ENCODE measurements at places on chromosomes 2 and 18. TPM values are rescaled to one million over a fixed set of nuclear protein-coding genes. Genes with fewer than 3 reads are reported as not detected.

ATG16L1 gene
- total RNA-seq, result 24.6 TPM

DNAH6 gene
- 11.5 TPM for total RNA-seq

ZNF519 gene
- 1.4 TPM for total RNA-seq

GRCh38 chr18:25737710-25738311 is 352.6 kb downstream of the SS18 start:
- no peaks in the 10 kb centered on the region for H3K4me1 ChIP-seq
- H3K27me3 ChIP-seq, result no peaks in the 10 kb centered on the region
- no peak overlapping the region for H3K4me3 ChIP-seq
- DNase-seq, result no peak

DNA sequence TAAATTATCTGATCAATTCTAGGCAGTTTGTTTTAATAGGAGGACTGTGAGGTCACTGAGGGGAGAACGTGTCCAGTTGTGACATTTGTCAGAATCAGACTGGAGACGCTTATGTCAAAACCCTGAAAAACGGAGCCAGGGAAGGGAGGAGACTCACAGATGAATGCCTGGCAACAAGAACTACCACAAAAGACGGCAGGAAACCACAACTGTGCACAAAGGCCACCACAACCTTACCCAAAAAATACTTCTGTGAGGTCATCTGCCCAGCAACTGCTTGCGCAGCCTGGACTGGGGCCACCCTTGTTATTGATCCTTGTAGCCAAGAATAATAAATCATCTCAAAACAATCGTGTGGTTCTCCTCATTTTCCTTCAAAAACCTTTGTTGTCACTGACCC is 173.0 kb upstream of the ALKAL2 start:
- H3K4me3 ChIP-seq, result no peak overlapping the region
- no peaks in the 10 kb centered on the region for H3K27me3 ChIP-seq
- H3K27ac ChIP-seq, result no peak overlapping the region
- DNase-seq, result no peak
- H3K4me1 ChIP-seq, result no peaks in the 10 kb centered on the region

- H3K27ac ChIP-seq, result no peak overlapping the region
- H3K4me3 ChIP-seq, result no peak overlapping the region
- H3K4me1 ChIP-seq, result no peaks in the 10 kb centered on the region
These were observed 182.7 kb upstream of the SIX2 start for GRCh38 chr2:45191976-45192375.

GRCh38 chr2:7053650-7054265 is 136.5 kb downstream of the RNF144A start:
- H3K27me3 ChIP-seq, result no peaks in the 10 kb centered on the region
- H3K4me1 ChIP-seq, result no peaks in the 10 kb centered on the region
- no peaks in the 10 kb centered on the region for H3K36me3 ChIP-seq
- H3K27ac ChIP-seq, result no peak overlapping the region

GRCh38 chr2:62672601-62673000 is 32.9 kb upstream of the EHBP1 start:
- no peak overlapping the region for H3K4me3 ChIP-seq
- peak overlapping the region; percentile 26 for H3K27ac ChIP-seq
- no peaks in the 10 kb centered on the region for H3K27me3 ChIP-seq
- no peaks in the 10 kb centered on the region for H3K36me3 ChIP-seq

DNA sequence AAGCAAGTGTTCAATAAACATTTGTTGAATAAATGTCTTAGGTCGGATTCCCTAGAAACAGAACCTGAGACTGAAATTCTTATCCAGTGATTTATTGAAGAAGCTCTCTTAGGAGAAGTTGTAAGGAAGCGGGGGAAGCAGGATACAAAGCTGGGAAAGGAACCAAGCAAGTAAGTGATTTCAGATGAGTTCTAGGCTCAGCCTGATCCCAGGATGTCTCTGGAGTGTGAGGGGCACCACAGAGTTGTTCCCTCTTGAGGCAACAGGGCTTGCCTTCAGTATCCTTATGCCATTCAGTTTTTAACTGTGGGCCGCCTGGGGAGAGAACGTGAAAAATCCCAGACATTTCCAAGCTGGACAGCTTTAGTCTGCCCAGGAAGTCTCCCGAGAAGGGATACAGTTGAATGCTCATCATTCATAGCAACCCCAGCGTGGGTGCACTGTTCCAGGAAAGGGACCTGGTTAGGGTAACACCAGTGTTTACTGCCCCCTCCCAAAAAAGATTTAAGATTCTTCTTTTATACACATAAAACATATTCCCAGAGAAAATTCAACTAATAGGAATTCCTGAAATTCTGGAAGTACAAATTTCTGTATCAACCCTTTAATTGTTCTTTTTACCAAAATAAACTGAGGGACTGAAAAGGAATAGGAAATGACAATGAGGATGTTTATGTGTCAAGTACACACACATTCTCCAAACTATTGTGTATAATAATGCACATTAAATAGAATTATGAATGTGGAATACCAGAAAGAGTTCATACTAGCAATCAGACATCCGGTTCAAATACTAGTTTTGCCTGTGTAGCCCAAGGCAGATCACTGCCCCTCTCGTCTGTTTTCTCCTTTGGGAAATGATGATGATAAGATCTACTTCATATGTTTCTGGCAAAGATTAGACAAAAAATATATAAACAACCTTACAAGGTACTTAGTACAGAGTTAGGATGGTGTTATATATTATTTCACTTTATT is 592.1 kb upstream of the CDH2 start:
- no peaks in the 10 kb centered on the region for H3K27me3 ChIP-seq
- DNase-seq, result no peak
- H3K4me3 ChIP-seq, result no peak overlapping the region
- no peaks in the 10 kb centered on the region for H3K36me3 ChIP-seq

GRCh38 chr2:64295326-64296139 is 151.3 kb upstream of the PELI1 start:
- no peaks in the 10 kb centered on the region for H3K4me1 ChIP-seq
- DNase-seq, result no peak
- H3K27ac ChIP-seq, result no peak overlapping the region
- no peaks in the 10 kb centered on the region for H3K27me3 ChIP-seq
- H3K36me3 ChIP-seq, result no peaks in the 10 kb centered on the region
- H3K4me3 ChIP-seq, result no peak overlapping the region

DNA sequence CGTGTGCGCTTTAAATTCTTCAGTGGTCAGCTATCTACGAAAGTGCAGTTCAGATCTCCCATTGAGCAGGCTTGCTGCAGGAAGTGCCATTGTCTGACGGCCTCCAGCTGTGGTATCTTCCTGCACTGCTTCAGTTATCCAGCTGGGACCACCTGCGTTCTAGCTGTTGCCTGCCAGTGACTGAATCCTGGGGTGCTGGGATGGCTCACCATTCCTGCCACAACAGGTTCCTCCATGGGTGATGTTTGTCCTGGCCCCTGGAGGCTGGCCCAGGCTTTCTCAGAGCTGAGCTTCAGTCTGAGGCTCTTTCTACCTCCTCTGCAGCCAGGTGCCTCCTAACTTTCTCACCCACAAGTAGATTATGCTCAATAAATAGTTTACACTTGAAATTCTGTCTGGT is 498.5 kb upstream of the HS6ST1 start:
- no peak overlapping the region for H3K4me3 ChIP-seq
- H3K36me3 ChIP-seq, result no peaks in the 10 kb centered on the region
- no peak for DNase-seq
- H3K27ac ChIP-seq, result no peak overlapping the region

DNA sequence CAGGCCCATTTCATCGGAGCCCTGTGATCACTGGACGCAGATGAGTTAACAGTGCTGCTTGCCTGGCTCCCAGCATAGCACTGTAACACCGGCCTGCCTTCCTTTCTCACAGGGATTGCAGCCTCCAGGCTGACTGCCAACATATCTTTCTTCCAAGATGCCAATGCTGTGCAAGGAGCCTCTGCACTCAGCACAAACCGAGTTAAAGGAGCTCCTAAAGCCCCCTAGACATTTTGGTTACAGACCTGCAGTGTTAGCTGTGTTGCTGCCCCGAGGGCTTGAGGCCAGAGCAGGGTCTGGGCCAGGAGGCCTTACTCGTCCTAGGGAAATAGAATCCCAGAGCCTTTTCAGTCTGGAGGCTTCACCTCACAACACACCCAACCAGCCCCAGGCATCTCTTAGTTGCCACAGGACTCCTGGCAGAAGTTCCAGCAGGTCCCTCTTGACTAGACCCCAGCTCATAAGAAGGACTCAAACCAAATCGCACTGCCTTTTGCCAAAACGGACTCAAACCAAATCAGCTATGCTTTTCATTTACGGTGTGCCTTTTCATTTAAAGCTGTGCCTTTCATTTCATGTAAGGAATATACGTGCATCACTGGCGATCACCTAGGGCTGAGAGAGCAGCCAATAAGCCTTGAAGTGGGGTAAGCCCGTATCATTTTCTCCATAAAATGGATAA is 58.4 kb upstream of the EML4 start:
- H3K27me3 ChIP-seq, result no peaks in the 10 kb centered on the region
- peaks cover 8% of the 10 kb centered on the region for H3K4me1 ChIP-seq
- H3K36me3 ChIP-seq, result no peaks in the 10 kb centered on the region
- no peak for DNase-seq
- no peak overlapping the region for H3K4me3 ChIP-seq

DNA sequence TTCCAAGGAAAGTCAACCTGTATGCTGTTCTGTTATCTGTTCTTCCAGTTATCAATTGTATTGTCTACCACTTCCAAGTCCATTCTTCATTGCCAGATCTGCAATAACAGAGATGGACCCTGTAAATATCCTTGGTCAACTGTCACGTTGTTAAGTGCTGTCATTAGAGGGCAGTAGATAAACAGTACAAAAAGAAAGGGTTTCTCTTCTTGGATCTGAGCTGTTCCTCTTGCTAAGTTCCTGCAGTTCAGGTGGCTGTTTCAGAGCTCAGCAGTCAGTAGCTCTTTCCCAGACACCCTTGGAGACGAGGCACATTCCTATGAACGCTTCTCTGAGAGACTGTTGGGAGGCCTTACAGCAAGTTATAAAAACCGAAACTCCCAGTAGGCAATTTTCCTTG is 957.1 kb upstream of the CHAC2 start:
- no peaks in the 10 kb centered on the region for H3K36me3 ChIP-seq
- no peak overlapping the region for H3K4me3 ChIP-seq
- H3K27ac ChIP-seq, result no peak overlapping the region
- no peaks in the 10 kb centered on the region for H3K27me3 ChIP-seq

GRCh38 chr2:73260338-73260984 is 23.8 kb downstream of the FBXO41 start:
- no peaks in the 10 kb centered on the region for H3K4me1 ChIP-seq
- H3K4me3 ChIP-seq, result no peak overlapping the region
- no peak overlapping the region for H3K27ac ChIP-seq
- no peaks in the 10 kb centered on the region for H3K36me3 ChIP-seq

Data from upper lobe of left lung (tissue), 6 donors.